Fibroblast of the aortic adventitia (primary cell): ENCODE measurements at places on chromosomes 7 and 10. TPM values are rescaled to one million over a fixed set of nuclear protein-coding genes. Genes with fewer than 3 reads are reported as not detected.

PLEKHS1 gene
- total RNA-seq, result not detected in 2 replicates

OR2A7 gene
- 0.81 and 0.98 TPM in 2 replicates for total RNA-seq

HECW1 gene
- total RNA-seq, result 0.82 and 3.6 TPM in 2 replicates

SGMS1 gene
- 61.2 and 122 TPM in 2 replicates for total RNA-seq

ZNF853 gene
- total RNA-seq, result 0.54 and 1.6 TPM in 2 replicates

LIPF gene
- not detected in 2 replicates for total RNA-seq

MNX1 gene
- not detected in 2 replicates for total RNA-seq

H2BK1 gene
- not detected in 2 replicates for total RNA-seq
